ENCODE measurements at places on chromosomes 6 and 20. TPM values are rescaled to one million over a fixed set of nuclear protein-coding genes. Genes with fewer than 3 reads are reported as not detected.

Gene SLC22A16
- total RNA-seq: not detected

Gene SIGLEC1
- under 0.01 TPM for total RNA-seq

Gene RAET1L
- not detected for total RNA-seq

Gene FAM83C
- not detected for total RNA-seq

Gene CDSN
- total RNA-seq: not detected

DNA sequence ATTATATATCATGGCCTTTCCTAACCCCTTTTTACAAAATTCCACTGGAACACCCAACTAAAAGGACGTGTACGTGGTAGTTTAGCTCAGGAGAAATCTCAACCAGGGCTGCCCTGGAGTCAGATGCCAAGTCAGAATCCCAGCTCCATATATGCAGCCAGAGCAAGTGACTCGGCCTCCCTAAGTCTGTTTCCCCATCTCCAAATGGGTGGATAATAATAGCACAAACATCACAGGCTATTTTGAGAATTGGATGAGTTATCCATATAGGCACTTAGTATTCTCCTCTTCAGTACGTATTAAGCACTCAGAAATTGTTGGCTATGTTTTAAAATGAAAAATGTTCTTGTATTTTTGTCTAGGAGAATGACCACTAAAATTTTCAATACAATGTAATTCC is 481.5 kb downstream of the CD109 start:
- no peak for DNase-seq

GRCh38 chr6:160431226-160431625 is 83.0 kb downstream of the SLC22A3 start:
- DNase-seq: no peak

DNA sequence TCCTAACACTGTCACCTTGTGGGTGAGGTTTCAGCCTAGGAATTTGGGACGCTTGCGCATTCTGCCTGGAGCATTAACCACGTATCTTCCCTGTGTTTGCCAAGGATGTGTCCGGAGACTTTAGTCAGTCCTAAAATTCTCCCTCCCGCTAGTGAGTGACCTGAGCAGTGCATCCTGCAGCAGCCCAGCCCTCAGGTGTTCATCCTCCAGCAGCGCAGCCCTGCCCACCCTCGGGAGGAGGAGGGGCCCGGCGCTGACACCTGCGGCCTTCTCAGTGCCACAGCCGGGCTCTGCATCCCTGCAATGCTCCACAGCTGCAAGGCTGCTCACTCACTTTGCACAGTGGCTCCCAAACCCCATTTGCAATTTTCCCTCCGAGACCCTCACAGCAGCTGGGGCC is 79.5 kb downstream of the ERMARD start:
- DNase-seq: no peak

DNA sequence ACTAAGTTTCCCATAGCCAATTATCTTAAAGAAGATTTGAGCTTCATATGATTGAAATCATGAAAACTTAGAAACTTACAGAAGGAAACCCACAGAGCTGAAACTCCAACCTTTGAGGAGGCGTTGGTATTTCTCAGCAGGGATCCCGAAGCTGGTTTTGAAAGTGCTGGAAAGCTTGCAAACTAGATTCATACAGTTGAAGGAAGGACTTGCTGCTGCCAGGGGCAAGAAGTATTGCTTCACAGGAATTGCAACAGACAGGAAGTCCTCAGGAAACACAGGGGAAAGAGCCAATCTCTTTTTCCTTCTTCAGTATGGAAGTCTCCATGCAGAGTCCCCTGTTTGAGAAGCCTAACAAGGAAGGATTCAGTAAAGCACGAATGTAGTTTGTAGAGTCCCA is 419.7 kb downstream of the CD109 start:
- DNase-seq: no peak

- DNase-seq: no peak
Observed at GRCh38 chr20:37218441-37218840, 39.1 kb upstream of the MROH8 start.

- DNase-seq: no peak
Observed at GRCh38 chr20:24672886-24673677, 203.7 kb downstream of the SYNDIG1 start.

GRCh38 chr20:4318891-4319290 is 303.5 kb upstream of the RNF24 start:
- no peak for DNase-seq

- no peak for DNase-seq
Observed at GRCh38 chr20:11270566-11270965, 596.8 kb upstream of the JAG1 start.

DNA sequence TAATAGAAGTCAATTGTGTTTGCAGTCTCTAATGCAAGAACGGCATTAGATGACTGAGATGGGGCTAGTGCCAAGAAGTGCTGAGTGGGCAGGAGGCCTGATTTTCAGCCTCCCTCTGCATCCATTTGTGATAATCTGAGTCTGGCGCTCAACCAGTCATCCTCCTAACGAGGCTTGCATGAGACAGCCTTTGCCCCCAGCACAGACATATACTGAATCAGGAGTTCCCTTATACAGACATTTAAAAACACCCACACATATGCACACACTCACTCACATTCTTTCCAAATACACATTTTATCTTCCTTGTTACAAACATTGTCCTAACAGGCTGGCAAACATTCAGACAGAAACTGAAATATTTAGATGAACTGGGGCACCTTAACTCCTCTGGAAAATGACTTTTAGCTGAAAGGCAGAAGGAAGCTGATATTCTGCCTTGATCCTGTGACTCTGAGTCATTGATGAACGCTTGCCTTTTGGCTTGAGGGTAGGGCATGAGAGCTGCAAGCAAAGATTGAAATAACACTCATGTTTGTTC is 562.3 kb downstream of the DHX35 start:
- DNase-seq: no peak

GRCh38 chr6:160177220-160177619 is 55.6 kb downstream of the SLC22A1 start:
- DNase-seq: no peak

DNA sequence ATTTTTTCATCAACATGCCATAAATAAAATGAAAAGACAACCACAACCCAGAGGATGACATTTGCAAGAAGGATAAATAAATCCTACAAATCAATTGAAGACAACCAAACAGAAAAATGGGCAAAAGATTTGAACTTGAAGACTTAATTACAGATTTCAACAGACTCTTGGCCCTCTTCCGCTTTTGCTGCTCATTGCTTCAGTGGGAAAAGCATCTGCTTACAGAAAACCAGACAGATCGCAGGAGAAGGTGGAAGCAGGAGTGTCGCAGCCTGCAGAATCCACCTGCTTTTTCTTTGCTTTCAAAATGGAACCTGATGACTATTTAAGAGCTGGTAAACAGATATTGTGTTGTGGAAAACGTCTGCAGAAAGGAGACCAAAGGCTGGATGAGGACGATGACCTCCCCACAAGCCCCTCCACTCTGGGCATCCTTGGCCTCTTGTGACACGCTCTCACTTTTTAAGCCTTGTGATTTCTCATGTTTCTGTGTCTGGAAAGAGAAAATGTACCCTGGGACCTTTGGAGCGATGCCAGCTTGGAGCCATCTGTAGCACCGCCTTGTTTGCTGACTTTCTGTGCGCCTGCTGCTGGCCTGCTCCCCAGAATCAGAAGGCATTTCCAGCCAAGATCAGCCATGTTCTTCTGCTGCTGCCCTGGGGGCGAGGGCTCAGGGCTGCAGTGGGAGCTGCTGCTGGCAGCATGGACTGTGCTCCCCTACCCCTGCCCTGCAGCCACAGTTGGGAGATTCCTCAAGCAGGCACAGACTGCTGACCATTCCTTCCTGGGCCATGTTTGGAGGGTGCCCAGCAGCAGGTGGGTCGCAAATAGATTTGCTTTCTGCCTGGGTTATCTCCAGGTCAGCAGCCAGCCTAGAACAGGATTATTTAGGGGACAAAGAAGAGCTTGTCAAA is 3.6 kb upstream of the CSTL1 start:
- DNase-seq: no peak

- no peak for DNase-seq
Observed at GRCh38 chr6:34462010-34462409, 3.9 kb upstream of the PACSIN1 start.

GRCh38 chr6:12842114-12842513 is 125.5 kb downstream of the PHACTR1 start:
- no peak for DNase-seq

- DNase-seq: no peak
Observed at GRCh38 chr6:125780540-125781313, 10.0 kb upstream of the NCOA7 start.

DNA sequence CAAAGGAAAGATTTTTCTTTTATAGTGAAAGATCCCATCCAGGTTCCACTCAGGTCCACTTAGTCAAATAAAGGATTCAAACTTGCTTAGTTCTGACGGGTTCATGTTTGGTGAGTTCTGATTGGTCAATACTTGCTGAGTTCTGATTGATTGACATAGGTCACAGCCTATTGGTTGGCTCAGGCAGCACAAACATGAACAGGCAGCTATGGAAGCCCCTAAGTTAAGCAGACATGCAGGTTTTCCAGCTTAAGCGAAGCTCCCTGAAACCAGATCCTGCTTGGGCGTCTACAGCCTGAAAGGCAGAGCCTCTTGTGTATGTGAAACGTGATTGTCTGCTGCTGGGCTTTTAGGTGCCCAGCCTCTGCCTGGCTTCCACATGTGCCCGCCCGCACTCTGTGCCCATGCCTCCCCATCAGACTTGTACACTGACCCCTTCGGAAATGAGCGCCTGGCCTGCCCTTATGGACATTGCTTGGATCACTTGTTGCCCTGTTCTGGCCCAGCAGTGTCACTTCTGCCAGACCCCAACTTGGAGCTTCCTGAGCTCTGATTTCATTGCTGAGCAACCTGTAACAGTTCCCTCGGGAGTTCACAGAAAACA is 45.4 kb upstream of the ECI2 start:
- no peak for DNase-seq

DNA sequence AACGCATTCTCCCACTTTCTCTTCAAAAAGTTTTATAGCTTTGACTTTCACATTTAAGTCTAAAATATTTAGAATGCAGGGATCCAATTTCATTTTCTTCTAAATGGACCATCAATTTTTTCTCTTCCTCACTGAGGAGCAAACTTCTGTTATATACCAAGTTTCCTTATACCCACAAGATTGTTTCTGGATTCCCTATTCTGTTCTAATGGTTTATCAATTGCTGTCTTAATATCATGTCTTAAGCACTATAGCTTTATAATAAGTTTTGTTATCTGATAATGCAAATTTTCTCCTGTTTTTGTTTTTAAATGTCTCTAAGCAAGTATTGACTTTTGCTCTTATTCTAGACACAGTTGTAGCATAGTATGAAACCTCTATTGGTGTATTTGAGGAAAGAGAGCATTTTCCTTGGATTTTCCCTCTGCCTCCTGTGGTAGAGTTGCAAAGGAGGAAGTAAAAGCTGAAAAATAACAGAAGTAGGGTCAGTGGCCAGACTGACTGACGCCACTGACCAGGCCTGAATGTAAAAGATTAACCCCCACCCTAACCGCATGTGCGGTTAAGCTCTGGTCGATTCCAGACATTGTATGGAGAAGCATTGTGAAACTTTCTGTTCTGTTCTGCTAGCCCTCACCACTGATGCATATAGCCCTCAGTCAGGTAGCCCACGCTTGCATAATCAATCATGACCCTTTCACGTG is 40.3 kb downstream of the GPX5 start:
- no peak for DNase-seq

DNA sequence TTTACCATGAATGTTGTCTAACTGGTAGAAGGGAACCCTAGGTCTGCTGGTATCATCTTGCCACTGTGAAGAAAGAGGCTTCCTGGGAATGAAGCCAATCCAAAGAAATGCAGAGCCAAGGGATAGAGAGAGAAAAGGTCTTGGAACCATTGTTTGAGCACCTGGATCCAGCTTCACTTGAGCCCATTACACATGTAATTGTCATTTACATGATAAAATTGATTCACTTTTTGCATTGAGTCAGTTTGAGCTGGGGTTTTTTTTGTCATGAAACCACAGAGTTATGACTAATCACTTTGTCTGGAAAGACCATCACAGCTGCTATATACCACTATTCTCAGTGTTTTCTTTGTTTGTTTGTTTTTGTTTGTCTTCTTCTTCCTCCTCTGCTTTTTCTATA is 112.3 kb downstream of the CBLN4 start:
- DNase-seq: no peak

GRCh38 chr6:38775870-38776269 is 60.8 kb downstream of the DNAH8 start:
- DNase-seq: no peak

DNA sequence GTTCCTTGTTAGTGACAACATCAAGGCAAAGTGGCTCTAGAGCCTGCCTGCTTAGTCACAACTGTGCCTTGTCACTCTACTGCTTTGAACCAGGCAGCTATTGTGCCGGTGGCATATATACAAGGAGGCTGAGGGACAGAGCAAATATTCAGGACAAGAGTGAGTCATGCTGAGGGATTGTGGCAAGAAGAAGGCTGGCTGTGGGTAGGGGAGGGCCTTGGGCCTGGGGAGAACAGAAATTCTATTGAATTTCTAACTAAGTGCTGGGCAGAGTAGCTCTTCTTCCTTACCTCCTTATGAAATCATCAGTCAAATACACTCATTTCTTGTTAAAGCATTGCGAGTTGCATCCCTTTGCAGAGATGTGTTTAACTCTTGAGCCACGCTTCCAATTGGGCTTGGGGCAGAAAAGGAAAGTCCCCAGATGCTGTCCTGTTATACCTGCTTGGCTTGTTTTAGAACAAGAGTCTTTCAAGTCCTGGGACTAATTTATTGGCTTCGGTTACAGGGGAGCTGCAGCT is 59.7 kb downstream of the PFDN4 start:
- no peak for DNase-seq

DNA sequence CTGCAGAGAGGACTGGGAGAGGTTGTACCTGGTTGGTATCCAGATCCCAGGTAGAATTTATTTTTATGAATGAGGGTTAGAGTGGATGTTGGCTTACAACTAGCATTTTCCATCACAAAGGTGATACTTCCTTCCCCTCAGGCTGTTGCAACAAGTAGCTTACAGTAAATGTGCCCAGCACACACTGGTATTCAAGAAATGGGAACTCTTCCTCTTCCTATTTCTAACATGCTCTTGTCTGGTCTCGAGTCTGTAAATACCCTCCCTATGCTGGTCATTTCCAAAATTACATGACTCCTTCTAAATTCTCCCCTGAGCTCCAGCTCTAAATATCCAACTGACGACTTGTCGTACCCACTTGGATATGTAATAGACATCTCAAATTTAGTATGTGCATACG is 90.1 kb upstream of the FOXC1 start:
- no peak for DNase-seq

DNA sequence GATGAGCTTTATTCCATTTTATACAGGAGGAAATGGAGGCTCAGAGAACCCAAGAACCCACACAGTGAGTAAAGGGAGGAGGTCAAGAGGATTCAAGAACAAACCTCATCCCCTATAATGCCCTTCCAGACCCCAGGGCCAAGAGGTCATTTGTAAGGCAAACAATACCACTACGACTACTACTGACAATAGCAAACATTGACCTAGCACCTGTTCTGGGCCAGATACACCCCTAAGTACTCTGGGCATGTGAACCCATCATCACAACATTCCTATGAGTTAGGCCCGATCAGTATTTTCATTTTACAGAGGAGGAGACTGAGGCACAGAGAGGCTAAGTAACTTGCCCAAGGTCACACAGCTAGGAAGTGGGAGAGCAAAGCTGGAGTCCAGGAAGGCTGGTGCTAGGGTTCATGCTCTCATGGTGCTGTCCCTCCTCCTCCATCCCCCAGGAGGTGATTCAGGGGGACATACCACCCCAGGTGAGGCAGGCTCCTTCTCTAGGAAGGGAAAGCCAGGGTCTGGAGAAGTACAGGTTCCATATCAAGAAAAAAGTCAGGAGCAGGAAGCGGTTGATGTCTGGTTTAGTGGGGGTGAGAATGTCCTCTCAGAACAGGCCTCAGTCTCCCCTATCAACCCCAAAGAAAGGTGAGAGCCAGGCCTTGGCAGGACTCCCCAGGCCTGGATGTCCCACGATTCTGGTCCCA is 13.7 kb downstream of the SLC13A3 start:
- no peak for DNase-seq
